ENCODE measurements at places on chromosomes 2 and 18.

- no peak for DNase-seq
Observed at GRCh38 chr18:8448130-8448529, 161.1 kb upstream of the RAB12 start.

DNA sequence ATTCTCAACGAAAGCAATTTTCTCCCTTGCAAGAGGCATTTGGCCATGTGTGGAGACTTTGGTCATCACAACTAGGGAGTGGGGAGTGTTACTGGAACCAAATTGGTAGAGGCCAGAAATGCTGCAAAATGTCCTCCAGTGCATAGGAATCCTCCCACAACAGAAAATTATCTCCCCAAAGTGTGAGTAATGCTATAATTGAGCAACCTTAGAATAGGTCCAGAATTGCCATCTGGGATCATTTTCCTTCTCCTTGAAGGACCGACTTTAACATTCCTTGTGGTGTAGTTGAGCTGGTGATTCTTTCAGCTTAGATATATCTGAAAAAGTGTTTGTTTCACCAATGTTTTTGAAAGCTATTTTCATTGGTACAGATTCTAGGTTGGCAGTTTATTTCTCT, 111.2 kb upstream of the SMIM21 start:
- no peak for DNase-seq

- no peak for DNase-seq
Observed at GRCh38 chr2:37843556-37843955, 81.5 kb upstream of the RMDN2 start.

DNA sequence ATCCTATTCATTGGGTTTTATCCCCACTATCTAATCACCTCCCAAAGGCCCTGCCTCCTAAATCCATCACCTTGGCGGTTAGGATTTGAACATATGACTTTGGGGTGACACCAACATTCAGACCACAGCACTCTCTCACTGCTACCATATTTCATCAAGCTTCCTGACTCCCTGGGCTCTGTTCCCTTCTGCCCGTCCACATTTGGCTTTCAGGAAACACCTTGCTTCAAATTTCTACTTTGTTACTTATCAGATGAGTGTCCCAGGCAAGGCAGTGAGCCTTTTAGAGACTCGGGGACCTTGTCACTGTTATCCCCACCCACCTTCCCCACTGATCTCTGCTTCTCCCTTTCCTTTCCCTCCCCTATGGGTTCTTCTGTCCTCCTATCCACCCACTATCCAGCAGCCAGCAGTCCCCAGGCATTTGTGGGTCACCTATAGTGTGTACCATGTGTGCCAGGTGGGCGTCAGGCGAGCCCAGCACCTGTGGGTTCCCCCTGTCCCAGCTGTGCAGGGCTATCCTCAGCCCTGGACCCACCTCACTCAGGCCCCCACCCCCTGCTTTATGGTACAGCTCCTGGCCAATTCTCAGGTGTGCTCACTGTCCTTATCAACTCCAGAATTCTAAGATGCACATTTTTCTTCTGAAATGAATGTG, 230.9 kb downstream of the LOXHD1 start:
- no peak for DNase-seq

DNA sequence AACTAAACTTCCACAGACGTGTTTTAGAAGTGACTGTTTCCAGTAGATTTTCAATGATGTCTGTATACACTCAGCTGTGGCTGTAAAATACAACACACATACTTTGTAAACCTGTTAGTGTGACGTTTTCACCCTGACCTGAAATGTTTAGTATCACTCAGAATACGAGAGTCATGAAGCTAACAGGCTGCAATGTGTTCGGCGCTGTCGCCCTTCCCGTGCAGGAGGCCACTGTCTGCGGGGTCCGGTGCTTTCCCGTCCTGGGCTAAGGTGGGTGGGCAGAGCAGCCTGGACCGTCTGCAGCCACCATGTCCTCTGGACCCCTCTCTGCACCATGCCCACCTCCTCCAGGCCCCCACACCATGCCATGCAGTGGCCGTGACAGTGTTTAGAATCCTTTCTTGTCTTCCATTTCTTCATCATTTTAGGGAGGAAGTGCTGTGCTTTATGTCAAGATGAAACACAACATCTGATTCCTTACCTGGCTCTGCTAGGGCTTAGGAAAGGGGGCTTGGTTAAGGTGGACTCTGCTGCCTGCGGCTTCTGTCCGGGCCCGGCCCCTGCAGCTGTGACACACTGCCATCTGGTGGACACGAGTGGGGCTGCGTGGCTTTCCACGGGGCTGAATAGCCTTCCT, 53.8 kb upstream of the RBM44 start:
- no peak for DNase-seq

- no peak for DNase-seq
Observed at GRCh38 chr2:224772494-224772893, 56.3 kb upstream of the CCDC195 start.
